Activated T-cell treated with anti-CD3 and anti-CD28 coated beads, Interleukin-2, amount 50 U/mL, for 24 hours (primary cell): ENCODE measurements at places on chromosomes 6 and 20.

DNA sequence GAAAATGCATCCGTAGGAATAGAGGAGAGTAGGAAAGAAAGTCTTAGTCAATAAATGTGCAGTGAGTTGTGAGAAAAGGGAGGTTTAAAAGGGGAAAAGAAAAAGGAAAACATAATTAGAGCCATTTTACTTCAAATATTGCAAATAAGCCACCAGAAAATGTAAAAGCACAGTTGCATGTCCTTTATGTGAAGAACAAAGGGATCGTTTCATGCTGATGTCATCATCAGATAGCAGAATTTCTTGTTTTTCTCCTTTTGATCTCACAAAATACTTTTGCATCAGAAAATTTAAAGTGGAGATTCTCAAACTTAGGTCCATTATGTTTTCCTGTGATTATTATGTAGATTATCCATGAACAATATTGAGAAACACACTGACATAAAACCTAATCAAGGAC, 166.7 kb downstream of the HAO1 start:
- no peaks in the 10 kb centered on the region for H3K36me3 ChIP-seq
- no peak for DNase-seq
- H3K27me3 ChIP-seq, result no peaks in the 10 kb centered on the region
- no peaks in the 10 kb centered on the region for H3K4me1 ChIP-seq
- no peak overlapping the region for H3K27ac ChIP-seq

DNA sequence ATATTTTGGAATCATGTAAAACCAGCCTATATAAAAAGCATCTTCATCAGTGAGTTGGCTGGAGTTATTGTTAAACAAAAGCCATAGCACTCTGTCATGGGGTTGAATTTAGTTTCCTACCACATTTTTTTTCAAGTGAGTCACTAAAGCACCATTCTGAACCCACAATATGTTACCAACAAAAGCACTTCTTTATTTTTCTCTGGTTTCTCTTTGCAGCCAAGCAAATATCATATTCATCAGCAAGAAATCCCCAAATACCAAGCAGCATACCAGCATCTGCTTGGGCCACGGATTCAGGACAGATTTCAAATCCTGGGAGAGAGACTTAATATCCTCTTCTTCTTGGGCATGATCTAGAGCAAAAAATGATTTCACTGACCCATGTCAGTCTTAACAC, 441.4 kb downstream of the BCKDHB start:
- DNase-seq, result no peak
- H3K4me1 ChIP-seq, result no peaks in the 10 kb centered on the region
- no peak overlapping the region for H3K27ac ChIP-seq
- H3K4me3 ChIP-seq, result no peak overlapping the region
- H3K27me3 ChIP-seq, result no peaks in the 10 kb centered on the region

DNA sequence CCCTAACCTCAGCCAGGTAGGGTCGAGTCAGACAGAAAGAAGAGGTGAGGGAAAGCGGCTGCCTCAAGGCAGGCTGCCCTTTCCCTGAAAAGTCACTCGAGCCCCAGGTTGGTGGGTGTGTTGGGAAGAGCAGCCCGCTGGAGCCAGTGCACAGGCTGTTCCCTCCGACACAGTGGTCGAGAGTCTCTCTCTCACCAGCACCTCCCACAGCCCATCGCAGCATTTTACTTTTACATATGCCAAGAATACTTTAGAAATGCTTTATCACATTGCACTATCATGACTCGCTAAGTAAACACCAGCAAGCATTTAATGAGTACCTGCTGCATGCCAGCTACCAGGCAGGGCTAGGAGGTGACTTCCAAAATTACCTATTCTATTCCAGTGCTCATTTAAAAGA, 1.7 kb downstream of the PRPH2 start:
- no peaks in the 10 kb centered on the region for H3K36me3 ChIP-seq
- no peak overlapping the region for H3K4me3 ChIP-seq
- H3K4me1 ChIP-seq, result peaks cover under 1% of the 10 kb centered on the region

GRCh38 chr20:43839793-43840199, 74.9 kb upstream of the TOX2 start:
- H3K27me3 ChIP-seq, result peaks cover 17% of the 10 kb centered on the region
- H3K4me1 ChIP-seq, result peaks cover 38% of the 10 kb centered on the region
- no peak overlapping the region for H3K27ac ChIP-seq
- H3K4me3 ChIP-seq, result no peak overlapping the region

GRCh38 chr20:43448748-43449535, 8.8 kb upstream of the SRSF6 start:
- peaks cover 47% of the 10 kb centered on the region for H3K27me3 ChIP-seq
- peak; percentile 56 for DNase-seq
- H3K4me1 ChIP-seq, result peaks cover 3% of the 10 kb centered on the region
- H3K36me3 ChIP-seq, result no peaks in the 10 kb centered on the region
- no peak overlapping the region for H3K4me3 ChIP-seq
- H3K27ac ChIP-seq, result no peak overlapping the region

GRCh38 chr6:36615018-36615761, 21.0 kb downstream of the SRSF3 start:
- no peaks in the 10 kb centered on the region for H3K27me3 ChIP-seq
- no peak overlapping the region for H3K4me3 ChIP-seq
- DNase-seq, result peak; percentile 56
- peaks cover 79% of the 10 kb centered on the region for H3K36me3 ChIP-seq
- H3K27ac ChIP-seq, result peak overlapping the region; percentile 86

- H3K4me3 ChIP-seq, result no peak overlapping the region
- H3K4me1 ChIP-seq, result peaks cover 21% of the 10 kb centered on the region
- no peak overlapping the region for H3K27ac ChIP-seq
- H3K36me3 ChIP-seq, result peaks cover 14% of the 10 kb centered on the region
- no peak for DNase-seq
Observed at GRCh38 chr20:56361900-56362299, 3.1 kb downstream of the FAM210B start.

DNA sequence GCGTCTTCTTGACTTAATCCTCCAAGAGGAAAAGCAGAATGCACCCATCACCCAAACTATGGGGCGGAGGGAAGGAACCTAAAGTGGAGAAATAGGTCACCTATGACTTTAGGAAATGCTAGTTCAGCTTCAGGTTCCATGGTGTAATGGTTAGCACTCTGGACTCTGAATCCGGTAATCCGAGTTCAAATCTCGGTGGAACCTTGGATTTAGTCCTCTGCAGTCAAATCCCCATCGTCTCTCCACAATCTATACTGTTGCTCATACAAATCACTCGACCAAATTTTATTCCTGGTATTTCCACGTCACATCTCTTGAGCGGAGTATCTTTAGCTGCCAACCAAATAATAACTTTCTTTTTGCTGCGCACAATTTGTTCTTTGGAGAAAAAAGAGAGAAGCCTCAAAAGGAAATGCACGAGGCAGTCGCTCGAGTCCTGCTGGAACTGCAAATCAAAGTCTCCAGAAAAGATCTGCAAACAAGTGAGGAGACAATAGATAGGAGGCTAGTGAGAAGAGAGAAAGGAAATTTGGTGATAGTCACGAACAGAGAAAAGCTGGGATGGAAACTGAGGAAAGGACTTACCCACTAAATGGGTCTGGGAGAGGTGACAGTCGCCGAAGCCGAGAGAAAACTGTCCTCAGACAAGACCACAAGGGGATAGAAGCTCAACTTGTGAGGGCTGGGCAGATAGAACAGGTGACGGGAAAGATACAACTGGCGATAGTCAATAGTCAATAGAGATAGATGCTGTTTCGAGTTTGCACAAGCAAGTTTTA, 16.6 kb downstream of the POM121L2 start:
- DNase-seq, result no peak
- H3K27me3 ChIP-seq, result peaks cover 85% of the 10 kb centered on the region
- no peaks in the 10 kb centered on the region for H3K36me3 ChIP-seq
- peak overlapping the region; percentile 68 for H3K27ac ChIP-seq
- peak overlapping the region; percentile 8 for H3K4me3 ChIP-seq
